Fibroblast of lung (primary cell): ENCODE measurements at places on chromosomes 1 and 21.

DNA sequence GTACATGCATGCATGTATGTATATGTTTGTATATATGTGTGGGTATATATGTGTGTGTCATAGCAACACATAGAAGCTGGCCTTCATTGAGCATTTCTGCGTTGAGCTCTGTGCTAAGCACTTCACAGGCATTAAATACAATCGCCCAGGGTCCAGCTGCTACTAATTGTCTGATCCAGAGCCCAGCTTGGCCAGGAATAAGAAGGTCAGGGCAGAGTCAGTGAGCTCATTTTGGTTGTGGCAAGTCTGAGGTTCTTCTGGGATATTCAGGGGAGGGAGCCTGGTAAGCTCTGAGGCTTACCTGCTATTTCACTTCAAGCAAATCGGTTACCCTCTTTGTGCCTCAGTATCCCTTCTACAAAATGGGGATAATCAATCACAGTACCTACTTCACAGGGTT is 59.6 kb downstream of the FOXO6 start:
- DNase-seq = peak; percentile 28

GRCh38 chr1:69055194-69055593 is 512.5 kb upstream of the LRRC7 start:
- peak; percentile 28 for DNase-seq

DNA sequence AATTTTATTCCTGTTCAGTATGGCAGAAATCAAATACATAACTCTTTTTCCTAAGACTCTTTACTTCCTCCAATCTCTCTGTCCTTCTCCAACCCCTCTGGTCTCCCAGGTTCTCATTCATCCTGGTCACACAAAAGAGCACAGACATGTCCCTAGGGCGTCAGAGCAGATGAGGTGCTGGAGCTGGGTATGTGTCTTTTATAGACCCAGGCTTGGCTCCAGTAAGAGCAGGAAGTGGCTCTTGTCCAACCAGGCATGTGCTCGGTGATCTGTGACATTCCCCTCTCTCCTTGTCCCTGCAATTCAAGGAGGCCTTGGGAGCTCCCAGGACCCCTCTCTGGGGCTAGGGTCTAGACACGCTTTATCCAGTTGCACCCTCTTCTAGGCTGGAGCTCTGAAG is 18.0 kb upstream of the LCE2D start:
- DNase-seq = no peak

- DNase-seq = no peak
Measured at GRCh38 chr21:17467829-17468228, 45.0 kb upstream of the CXADR start.

DNA sequence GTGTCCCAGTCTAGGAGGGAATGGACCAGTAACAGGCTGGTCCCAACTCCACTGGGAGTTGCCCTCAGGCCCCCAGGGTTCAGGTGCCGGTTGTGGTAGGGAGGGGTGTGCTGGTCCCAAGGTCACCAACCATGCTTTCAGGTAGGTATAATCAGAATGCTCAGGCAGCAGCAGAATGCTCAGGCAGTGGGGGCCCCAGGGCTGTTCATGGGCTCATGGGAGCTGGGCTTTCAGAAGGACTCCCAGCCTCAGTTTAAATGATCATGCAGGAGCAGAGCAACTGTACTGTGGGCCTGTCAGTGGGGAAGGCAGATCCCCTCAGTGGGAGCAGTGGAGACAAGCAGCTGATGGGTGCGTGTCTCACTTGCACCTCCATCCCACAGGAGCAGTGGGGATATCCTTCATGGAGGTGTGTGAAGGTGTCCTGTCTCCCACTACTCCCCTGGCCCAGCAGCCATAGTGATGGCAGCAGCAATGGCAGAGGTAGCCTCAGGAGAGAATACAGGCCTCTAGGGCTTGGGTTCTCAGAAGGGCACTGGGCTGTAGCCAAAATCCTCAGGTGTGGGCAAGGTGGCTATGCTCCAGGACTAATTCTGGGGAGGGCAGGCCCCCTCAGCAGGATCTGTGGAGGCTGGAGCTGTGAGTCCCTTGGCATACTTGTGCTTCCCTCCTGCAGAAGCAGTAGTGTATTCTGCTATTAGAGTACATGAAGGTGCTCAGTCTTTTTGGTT is 917.3 kb upstream of the B3GALT2 start:
- DNase-seq = no peak

DNA sequence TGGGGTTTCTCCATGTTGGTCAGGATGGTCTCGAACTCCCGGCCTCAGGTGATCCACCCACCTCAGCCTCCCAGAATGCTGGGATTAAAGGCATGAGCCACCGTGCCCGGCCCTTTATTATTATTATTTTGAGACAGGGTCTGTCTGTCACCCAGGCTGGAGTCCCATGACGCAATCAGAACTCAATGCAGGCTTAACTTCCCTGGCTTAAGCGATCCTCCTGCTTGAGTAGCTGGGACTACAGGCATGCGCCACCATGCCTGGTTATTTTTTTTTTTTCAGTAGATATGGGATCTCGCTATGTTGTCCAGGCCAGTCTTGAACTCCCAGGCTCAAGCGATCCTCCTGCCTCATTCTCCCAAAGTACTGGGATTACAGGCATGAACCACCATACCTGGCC is 47.1 kb upstream of the CITED4 start:
- no peak for DNase-seq
